Stimulated activated CD8-positive, alpha-beta memory T cell treated with anti-CD3 and anti-CD28 coated beads, Interleukin-15, amount 100 ng/mL, for 48 hours (primary cell): ENCODE measurements at places on chromosomes 7 and 10.

DNA sequence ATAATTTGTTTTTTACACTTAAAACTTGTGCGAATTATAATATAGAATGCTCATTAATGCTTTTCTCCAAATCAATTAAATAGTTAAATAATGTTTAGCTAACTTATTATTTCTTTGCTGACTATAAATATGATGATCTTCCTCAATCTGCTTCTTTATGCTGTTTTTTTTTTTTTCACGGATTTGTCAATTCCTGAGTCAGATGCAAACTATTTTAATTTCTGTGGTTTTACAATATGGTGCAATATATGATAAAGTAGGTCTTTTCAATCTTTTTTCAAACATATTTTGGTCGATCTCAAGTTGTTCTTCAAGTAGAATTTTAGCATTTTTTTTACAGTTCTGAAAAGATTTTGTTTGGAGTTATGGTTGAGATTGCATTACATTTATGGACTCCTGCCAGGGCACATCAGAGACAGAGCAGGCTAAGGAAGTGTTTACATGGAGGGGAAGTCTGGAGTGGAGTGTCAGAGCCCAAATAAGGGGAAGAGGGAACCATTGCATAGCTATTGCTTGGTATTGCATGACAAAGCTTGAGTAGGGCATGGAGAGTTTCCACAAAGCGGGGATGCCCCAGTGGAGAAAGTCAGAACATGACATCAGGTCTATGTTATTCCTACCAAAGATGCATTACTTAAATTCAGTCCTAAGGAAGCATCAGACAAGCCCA, 204.4 kb downstream of the OTUD1 start:
- no peak for DNase-seq

GRCh38 chr7:26655781-26656180, 208.6 kb downstream of the SKAP2 start:
- DNase-seq, result no peak

DNA sequence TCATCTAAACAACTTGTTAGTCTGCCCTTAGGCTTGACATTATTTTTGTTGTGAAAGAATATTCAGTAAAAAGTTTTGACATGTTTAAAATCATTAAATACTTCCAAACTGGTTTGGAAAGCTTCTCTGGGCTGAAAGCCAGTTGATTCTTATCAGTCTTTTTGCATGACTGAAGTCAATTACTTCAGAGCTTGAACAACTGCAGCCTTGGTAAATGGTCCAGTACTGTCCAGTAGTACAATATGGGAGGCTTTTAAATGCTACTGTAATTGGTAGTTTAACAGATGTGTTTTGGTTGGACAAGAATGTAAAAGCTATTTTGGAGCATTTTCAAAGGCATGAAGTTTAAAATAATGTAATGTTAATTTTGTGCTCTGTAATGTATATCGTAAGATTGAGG, 103.4 kb downstream of the SDK1 start:
- no peak for DNase-seq

- no peak for DNase-seq
These were observed 4.4 kb upstream of the TRUB1 start for GRCh38 chr10:114933588-114933987.

- DNase-seq, result no peak
These were observed 78.4 kb downstream of the RNF216 start for GRCh38 chr7:5702876-5703571.

DNA sequence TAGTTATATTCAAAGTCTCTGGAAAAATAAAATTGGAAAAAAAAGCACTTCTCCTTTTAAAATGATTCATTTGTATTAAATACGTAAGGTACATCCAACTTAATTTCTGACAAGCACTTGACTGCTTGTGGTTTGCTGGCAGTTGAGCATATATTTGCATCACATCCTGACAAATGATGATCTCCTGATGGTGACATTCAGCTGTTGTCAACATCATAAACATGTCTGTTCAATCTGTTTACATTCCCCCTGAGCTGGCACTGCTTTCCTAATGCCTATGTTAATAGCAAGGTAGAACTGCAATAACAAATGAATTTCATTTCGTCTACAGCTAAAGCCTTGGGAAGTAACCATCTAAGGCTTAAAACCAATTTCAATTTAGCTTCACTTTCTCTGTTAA, 24.4 kb downstream of the TSPAN12 start:
- no peak for DNase-seq

DNA sequence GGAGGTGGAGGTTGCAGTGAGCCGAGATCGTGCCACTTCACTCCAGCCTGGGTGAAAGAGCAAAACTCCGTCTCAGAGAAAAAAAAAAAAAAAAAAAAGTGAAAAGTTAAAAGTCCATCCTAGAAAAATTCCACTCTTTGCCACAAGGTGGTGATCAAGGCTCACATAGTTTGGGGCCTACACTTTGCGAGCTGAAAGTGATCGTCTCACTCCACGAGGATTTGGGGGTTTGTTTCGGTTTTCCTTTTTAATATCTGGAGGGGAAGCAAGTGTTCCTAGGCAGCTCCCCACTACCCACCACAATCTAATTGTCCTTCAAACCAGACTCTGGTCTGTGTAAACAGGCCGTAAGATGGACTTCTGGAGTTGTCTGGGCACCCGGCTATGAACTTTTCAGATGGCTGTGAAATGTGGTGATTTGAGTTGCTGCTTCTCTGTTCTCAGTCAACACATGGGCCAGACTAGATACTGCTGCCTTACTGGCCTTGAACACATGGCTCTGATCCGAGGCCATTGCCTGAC, 27.1 kb downstream of the PRLHR start:
- DNase-seq, result no peak

GRCh38 chr10:30510932-30511700, 77.1 kb downstream of the MAP3K8 start:
- DNase-seq, result no peak

DNA sequence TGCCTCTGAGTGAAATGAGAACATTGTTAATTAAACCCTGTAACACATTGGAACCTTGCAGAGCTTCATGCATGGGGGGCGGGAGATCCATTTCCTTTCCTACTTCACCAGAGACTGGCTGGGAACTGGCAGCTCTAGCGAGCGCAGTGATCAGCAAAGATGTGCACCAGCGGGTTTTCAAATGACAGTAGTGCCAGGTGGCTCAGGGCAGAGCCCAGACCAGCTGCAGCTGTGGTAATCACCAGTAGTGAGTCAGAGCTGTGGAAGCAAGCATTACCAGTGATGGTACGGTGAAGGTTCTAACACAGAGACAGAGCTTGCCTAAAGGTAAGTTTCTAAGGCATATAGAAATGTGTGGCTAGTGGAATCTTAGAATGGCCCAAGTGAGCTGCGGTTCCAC, 1009.7 kb upstream of the CELF2 start:
- no peak for DNase-seq

DNA sequence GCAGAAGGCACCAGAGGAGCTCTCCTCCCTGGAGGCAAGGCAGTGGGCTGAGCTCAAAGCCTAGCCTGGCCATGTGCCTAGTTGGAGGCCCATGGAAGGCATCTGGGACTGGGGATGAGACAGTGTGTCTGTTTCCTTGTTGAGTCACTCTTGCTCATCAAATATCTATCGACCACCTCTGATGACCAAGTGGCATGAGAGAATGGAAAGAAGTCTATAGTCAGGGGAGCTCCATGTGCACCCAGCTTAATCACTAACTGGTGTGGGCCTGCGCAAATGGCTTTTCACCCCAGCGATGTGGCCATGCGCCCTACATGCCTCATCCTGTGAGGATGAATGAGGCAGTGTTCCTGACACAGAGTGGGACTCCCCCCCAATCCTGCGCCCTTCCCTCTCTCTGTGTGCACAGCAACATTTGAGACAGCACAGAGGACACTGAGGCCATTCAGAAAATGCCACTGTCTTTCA, 229.9 kb downstream of the RPS24 start:
- DNase-seq, result no peak

DNA sequence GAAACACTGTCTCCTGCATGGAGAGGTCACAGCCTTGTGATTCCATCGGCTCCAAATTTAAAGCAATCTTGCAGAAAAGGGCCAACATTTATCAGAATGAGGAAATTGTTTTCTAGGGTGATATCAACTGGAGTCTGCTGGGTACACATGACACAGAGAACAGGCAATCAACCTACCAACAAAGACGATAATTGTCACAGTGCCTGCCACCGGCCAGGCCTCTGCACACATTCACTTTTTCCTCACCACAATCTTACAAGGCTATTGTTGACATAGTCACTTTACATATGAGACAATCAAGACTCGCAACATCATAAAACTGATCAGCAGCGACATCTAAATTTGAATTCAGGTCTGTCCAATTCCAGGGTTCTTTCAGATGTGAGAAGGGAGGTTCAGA, 189.4 kb downstream of the KCNMA1 start:
- DNase-seq, result no peak

- no peak for DNase-seq
These were observed 5.6 kb upstream of the DKK1 start for GRCh38 chr10:52308251-52309031.

DNA sequence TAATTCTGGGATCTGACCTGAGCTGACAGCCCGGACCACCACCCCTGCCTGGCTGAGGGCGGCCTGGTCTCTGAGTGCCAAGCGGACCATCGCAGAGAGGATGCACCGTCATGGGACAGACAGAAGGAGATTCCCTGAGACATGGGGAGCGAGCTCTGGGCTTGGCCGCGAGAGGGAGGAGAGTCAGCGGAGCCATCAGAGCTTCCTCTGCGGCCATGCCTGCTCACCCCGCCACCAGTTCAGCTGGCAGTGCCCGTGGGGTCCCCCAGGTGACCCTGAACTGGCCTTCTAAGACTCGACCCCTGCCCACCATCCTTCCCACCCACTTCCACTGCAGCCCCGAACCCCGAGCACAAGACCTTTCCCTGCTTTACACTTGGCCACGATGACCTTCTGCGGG, 152.8 kb downstream of the TCERG1L start:
- no peak for DNase-seq

DNA sequence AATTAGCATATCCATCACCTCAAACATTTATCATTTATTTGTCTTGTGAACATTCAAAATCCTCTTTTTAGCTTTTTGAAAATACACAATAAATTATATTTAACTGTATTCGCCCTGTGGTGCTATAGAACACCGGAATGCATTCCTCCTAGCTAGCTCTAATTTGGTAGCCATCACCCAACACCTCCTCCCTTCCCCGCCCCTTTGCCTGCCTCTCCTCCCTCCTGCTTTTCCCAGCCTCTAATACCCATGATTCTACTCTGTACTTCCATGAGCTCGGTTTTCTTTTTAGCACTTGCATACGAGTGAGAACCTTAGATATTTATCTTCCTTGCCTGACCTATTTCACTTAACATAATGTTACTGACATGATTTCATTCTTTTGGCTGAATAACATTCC, 80.1 kb downstream of the ANKRD26 start:
- DNase-seq, result no peak

- DNase-seq, result no peak
These were observed 531.7 kb downstream of the DNAJB9 start for GRCh38 chr7:109101332-109101731.

DNA sequence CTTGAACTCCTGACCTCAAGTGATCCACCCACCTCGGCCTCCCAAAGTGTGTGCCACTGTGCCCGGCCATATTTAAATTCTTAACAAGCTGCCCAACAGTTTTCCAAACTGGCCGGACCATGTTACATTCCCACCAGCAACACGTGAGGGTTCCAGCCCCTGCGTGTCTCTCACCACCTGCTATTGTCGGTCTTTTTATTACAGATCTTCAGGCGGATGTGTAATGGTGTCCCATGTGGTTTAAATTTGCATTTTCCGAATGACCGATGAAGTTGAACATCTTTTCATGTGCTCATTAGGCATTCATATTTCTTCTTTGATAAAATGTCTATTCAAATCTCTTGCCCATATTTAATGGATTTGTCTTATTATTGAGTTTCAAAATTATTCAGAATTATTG, 11.5 kb downstream of the ELFN1 start:
- no peak for DNase-seq

GRCh38 chr10:71392791-71393781, 3.6 kb upstream of the CDH23 start:
- DNase-seq, result no peak

DNA sequence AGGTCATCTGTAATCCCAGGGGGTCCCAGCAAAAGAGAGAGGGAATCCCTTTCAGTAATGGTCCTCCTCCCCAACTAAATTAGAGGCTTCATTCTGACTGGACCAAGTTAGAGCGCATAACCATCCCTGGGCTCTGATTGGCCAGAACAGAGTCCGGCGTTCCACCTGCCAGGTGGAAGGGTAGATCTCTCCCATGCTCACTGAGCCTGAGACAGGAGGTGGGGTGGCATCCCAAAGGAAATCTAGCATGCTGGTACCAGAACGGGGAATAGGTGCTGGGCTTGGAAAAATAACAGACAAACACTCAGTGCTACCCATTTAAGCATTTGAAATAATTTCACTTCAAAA, 21.0 kb upstream of the TSPAN33 start:
- DNase-seq, result no peak

DNA sequence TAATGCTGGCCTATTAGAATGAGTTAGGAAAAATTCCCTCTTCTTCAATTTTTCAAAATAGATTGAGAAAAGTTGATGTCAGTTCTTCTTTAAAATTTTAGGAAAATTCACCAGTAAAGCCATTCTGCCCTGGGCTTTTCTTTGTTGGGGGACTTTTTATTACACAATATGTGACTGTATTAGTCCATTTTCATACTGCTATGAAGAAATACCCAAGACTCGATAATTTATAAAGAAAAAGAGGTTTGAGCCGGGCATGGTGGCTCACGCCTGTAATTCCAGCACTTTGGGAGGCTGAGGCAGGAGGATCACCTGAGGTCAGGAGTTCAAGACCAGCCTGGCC, 12.7 kb downstream of the TAS2R40 start:
- no peak for DNase-seq
